ENCODE measurements at places on chromosomes 1 and 21.

GRCh38 chr1:86507935-86508582 is 38.8 kb upstream of the CLCA4 start:
- no peak for DNase-seq

DNA sequence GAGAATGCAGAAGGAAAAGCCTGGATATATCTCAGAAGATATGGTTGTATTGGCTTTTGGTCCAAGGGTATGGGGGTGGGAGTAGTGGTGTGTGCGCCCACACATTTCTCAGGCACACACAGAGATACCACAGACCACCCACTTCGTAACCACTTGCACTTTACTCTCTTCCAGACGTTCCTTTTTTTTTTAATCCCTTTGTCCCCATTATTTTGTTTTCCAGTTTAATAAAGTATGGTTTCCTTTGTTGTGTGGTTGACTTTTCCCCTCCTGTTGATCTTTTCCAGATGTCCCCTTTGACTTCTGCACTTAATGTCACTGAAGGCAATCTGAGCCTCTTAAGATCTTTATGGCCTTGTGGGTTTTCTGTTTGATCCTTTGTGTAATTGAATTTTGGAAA is 10.5 kb upstream of the TARS2 start:
- no peak for DNase-seq

- no peak for DNase-seq
Measured at GRCh38 chr1:11885916-11886315, 27.2 kb upstream of the NPPB start.

- DNase-seq, result no peak
Measured at GRCh38 chr1:36472656-36473055, 8.5 kb upstream of the MRPS15 start.

DNA sequence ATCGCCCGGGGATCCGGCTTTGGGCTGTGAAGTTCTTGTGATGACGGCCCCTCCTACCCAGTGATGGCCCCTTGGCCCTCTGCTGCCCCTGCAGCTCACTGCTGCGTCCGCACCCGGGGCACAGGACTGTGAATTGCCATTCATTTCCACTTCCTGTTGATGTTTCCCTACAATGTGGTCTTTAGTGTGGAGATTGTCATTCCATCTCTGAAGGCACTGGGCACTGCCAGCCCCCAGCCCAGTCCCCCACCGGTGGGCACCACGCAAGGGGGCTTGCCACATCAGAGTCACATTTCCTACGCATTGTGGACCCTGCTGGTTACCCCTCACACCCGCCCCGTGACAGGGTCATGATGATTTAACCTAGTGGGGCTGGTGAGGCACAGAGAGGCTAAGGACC is 2.5 kb upstream of the MX2 start:
- DNase-seq, result no peak

- DNase-seq, result no peak
Measured at GRCh38 chr1:28298438-28298837, 30.4 kb upstream of the MED18 start.

DNA sequence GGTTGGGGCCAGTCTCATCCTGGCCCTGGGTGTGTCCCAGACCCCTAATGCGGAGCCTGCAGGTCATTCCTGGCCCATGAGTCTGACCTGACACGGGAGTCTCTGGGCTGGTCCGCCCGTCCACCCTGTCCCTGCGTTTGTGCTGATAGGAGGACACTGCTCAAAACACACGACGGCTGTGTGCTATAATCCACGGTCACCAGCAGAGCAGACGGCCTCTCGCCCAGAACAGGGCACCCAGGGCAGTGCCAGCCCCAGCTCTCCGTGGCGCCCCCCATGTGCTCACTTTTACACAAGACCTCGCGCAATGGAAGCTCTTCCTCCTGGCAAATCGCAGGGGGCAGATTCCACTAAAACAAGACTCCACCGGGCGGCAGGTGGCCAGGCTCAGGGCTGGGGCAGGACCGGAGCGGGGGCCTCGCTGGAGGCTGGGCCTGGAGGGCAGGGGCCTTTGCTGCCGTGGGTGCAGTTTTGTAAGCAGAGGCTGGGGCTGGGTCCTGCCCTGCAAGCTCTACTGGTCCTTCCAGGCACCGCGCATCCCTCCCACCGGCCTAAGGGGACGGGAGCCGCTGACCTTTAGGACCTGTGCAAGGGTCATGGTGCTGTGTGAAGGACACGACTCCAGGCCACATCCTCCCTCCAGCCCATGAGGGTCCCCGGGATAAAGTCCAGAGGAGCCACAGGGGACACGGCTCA is 10.6 kb upstream of the SLC19A1 start:
- no peak for DNase-seq

- no peak for DNase-seq
Measured at GRCh38 chr1:65765631-65766030, 27.1 kb upstream of the PDE4B start.

DNA sequence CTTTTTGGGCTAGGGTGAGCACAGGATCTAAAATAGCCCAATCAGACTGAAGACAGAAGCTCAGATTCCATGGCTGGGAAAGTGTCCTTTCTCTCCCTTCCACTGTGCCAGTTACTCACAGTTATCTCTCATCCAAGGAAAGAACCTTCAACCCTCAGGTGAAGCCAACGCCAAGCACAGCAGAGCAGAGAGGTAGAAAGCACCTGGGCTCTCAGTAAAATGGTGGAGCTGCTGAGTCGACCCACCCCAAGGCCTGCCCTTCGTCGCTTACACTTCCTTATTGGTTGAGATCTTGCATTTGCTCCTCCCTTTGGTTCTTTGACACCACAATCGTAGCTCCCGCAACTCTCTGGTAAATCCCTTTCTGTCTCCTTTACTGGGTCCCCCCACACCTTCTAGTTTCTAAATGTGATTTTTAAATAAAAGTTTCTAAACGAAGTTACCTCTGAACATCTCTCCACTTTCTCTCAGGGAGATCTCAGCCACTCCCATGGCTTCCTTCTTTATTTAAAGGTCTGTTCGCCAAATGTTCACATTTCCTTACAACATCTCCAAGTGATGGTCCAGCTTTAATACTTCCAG is 27.5 kb upstream of the SLC30A1 start:
- DNase-seq, result no peak

- no peak for DNase-seq
Measured at GRCh38 chr1:201331166-201331565, 46.3 kb downstream of the TNNT2 start.

- DNase-seq, result no peak
Measured at GRCh38 chr1:198837278-198838021, 198.6 kb downstream of the PTPRC start.

GRCh38 chr1:172903581-172904220 is 147.0 kb downstream of the TNFSF18 start:
- DNase-seq, result no peak

DNA sequence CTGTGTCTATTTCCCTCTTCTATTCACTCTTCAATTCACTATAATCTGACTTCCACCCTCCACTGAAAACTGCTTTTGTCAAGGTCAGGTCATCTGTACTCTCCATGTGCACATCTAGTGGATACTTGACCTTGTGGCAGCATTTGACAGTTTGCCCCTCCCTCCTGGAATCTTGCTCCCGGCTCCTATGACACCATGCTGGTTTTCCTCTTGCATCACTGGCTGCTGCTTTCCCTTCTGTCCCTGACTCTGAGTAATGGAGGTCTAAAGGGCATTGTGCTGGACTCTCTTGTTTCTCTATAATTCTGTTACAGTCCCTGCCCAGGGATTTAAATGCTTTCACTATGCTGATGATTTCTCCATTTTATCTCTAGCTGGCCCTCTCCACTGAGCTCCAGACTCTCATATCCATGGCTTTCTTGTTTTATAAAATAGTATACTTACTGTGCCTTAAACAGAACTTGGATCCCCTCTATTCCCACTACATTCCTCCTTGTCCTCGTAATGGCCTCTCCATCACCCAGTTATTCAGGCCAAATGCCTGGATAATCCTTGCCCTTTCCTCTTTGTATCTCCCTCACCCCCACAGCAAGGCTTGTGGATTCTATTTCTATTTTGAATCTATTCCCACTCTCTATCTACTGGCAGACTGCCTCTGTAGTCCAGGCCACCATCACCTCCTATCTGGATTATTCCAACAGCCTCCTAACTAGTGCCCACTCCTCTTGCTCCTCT is 36.8 kb upstream of the PODN start:
- DNase-seq, result no peak

GRCh38 chr21:38310646-38311485 is 54.1 kb downstream of the KCNJ15 start:
- DNase-seq, result no peak

GRCh38 chr1:65791801-65792668 is 660 bp upstream of the PDE4B start:
- DNase-seq, result no peak

GRCh38 chr1:193270996-193271395 is 84.6 kb upstream of the B3GALT2 start:
- DNase-seq, result no peak

GRCh38 chr1:26961826-26962225 is 1.6 kb upstream of the KDF1 start:
- peak; percentile 19 for DNase-seq

- DNase-seq, result no peak
Measured at GRCh38 chr1:193457676-193458075, 271.3 kb upstream of the B3GALT2 start.

DNA sequence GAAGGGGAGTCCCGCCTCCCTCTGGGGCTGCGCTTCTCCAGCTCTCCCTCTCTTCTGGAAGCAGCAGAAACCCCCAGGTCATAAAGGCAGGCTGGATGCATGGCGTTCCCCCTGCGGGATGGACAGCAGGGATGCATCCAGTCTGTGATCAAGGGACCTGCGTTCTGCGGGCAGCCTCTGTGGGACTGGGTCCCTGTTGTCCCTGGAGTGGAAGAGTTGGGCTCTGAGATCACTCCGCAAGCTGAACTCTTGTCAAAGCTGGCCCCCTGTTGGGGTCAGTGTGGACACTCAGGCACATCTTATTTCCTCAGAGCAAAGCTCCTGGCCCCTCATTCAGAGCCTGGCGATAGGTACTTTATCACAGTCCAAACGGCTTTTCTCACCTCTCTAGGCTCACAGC is 341.2 kb downstream of the PTPRU start:
- no peak for DNase-seq

- no peak for DNase-seq
Measured at GRCh38 chr1:3330771-3331245, 123.7 kb upstream of the ARHGEF16 start.

Measured in bone marrow (tissue), 2 donors.